Activated T-helper 1 cell treated with Interleukin-2 at 50 U/mL for 16 hours (primary cell): ENCODE measurements at places on chromosomes 7 and 10.

- DNase-seq, result no peak
Measured at GRCh38 chr7:66047426-66047825, 28.2 kb upstream of the ASL start.

DNA sequence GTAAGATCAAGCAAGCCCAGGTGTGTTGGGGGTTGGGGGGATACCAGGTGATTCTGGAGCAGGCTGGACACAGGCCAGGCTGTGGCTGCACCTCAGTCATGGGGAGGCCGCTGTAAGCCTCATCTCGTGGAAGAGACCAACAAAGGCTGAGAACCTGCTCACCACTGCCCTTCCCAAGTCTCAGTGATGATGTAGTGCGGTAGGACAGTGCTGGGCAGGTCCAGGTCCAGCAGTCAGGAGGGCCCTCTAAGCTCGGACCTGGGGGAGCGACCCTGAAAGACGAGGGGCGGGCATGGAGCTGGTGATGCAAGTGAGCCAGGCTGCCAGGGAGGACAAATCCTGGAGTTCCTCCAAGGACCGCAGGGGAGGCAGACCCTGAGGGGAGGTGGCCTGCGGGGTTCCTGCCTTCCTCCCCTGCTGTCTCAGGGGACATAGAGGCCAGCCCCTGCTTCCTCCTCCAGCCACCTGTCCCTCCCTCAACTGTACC is 3.3 kb upstream of the PWWP2B start:
- DNase-seq, result no peak

GRCh38 chr7:113179313-113179712 is 61.0 kb upstream of the SMIM30 start:
- DNase-seq, result no peak

- no peak for DNase-seq
Measured at GRCh38 chr7:97019710-97020225, 4.9 kb downstream of the DLX5 start.

GRCh38 chr7:73716318-73716890 is 3.1 kb downstream of the STX1A start:
- no peak for DNase-seq

DNA sequence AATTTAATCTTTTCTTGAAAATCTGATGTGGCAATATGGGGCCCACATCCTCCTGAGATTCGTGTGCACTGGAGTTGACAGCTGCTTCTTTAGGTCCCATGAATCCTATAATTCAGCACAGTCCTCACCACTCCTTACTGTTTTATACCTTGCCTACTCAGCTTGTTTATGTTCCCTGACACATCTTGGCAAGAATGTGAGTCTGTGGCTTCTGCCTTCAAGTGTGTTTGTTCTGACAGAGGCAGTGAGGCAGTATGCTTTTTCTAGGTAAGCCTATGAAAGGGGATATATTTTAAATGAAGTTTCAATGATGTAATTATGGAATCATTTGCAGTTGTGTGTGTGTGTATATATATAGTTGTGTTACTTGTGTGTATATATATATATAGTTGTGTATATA is 106.4 kb downstream of the AMPH start:
- no peak for DNase-seq

GRCh38 chr10:51447119-51447518 is 252.3 kb downstream of the CSTF2T start:
- DNase-seq, result no peak

- no peak for DNase-seq
Measured at GRCh38 chr10:17219024-17219423, 9.0 kb upstream of the VIM start.

- no peak for DNase-seq
Measured at GRCh38 chr7:126462405-126462804, 790.3 kb downstream of the GRM8 start.

- DNase-seq, result no peak
Measured at GRCh38 chr10:88076027-88076880, 212.8 kb downstream of the PTEN start.

DNA sequence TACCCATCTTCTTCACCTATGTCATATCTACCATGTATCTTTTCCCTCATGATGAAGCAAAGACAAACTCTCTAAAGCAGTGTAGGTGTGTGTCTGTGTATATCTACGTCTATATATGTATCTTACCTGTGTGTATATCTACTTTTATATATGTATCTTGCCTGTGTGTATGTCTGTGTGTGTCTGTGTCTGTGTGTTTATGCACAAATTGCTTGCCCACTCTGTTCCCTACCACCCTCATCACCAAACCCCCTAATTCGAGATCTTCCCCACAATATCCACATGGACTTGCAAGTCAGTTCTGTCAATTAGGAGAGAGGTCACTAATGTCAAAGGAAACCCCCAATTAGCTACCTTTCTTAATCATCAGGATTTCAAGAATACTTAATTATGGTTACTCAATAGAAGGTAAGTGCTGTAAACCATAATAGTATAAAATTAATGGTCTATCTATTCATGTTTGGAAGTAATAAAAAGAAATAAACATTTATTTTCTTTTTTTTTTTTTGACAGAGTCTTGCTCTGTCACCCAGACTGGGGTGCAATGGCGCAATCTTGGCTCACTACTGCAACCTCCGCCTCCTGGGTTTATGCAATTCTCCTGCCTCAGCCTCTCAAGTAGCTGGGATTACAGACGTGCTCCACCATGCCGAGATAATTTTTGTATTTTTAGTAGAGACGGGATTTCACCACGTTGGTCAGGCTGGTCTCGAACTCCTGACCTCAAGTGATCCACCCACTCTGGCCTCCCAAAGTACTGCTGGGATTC is 43.6 kb downstream of the ANKRD61 start:
- DNase-seq, result no peak

DNA sequence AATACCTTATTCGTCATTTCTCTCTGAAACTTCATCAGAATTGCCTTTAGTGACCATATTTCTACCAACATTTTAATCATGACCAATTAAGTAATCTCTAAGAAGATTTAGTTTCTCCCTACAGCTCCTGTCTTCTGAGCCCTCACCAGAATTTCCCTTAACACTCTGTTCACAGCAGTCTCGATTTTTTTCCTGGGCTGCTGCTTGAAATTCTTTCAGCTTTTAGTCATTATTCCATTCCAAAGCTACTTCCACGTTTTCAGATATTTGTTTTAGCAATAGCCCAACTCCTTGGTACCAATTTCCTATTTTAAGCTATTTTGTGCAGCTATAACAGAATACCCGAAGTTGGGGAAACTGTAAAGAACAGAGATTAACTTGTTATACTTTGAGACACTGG is 192.4 kb upstream of the DKK1 start:
- DNase-seq, result no peak

DNA sequence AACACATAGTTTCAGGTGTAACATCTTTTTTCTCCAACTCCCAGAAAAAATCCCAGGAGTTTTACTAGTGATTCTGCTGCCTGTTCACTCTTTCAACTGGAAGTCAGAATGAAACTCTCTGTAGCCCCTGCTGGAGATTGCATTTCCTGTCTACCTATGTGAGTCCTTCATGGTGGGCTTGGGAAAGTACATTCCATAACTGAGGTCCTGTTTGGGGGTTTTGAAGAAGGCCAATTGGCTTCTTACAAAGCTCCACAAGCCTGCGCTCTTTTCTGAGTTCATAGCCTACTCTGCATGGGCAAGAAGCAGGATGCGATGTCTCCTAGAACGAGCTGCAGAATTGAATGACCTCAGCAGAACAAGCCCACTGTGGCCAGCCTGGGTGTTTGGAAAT is 86.7 kb downstream of the LYZL2 start:
- DNase-seq, result no peak

- no peak for DNase-seq
Measured at GRCh38 chr10:20274571-20274970, 458.3 kb downstream of the PLXDC2 start.

DNA sequence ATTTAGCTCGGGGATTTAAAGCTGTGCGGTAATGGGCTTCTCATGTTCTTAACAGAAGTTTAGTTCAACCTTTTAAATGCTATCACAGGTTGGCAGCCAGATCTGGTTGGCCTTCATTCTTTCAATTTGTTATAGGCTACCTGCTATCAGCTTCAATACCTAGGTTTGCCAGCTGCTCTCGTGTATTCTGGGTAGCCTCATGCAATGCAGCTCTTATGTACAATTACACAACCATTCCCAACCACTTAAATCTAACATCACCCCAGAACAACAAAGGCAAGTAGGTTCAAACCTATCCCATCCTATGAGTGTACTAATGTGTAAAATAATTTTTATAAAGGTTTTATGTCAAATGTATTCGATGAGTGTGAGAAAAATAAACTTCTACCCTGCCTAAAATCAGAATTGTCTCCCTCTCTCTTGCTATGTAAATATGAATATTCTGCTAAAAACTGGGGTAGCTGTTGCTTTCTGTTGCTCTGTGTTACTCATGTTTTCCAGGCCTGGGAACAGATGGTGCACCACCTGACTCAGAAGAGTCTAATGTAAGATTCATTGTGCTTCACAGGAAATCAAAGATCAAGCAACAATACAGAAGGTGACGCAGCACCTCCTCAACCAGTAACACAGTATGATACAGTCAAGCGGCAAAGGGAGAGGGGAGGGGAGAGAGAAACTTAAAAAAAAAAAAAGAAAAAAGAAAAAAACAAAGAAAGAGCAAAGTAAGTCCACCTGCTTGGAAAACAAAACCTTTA is 188.6 kb downstream of the ETV1 start:
- no peak for DNase-seq

DNA sequence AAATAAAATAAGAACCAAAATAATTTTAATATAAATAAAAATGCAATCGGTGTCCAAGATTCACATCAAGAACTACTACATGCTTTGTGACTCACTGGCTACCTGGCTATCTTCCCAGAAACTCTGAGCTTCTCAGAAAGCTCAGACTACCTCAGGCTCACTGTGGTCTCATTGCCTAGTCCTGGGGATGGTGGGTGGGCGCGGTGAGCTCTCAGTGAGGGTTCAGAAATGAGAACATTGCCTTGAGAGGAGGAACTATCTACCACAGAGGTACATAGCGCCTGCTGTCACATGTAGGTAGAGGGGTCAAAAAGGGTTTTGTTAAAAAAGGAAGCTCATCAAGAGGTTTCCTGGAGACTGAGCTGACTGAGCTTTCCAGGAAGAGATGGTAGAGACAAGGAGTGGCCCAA is 108.0 kb downstream of the WDFY4 start:
- DNase-seq, result no peak

DNA sequence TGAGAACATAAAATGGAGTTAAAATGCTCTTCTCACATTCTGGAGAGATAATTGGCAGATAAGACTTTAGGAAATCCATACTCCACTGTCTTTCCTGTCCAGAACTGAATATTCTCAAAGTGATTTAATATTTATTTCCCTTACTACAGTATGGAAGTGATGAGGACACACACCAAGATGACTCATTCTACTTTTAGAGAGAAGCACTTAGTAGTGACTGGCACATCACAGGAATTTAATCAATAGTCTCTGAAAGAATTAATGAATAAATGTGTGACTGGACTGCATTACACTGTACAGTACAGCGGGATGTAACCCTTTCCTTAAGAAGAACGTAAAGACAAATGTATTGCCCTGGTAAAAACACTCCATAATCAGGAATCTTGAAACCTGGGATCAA is 116.7 kb downstream of the SEMA3E start:
- DNase-seq, result no peak

- no peak for DNase-seq
Measured at GRCh38 chr7:155759740-155760430, 52.4 kb downstream of the SHH start.

DNA sequence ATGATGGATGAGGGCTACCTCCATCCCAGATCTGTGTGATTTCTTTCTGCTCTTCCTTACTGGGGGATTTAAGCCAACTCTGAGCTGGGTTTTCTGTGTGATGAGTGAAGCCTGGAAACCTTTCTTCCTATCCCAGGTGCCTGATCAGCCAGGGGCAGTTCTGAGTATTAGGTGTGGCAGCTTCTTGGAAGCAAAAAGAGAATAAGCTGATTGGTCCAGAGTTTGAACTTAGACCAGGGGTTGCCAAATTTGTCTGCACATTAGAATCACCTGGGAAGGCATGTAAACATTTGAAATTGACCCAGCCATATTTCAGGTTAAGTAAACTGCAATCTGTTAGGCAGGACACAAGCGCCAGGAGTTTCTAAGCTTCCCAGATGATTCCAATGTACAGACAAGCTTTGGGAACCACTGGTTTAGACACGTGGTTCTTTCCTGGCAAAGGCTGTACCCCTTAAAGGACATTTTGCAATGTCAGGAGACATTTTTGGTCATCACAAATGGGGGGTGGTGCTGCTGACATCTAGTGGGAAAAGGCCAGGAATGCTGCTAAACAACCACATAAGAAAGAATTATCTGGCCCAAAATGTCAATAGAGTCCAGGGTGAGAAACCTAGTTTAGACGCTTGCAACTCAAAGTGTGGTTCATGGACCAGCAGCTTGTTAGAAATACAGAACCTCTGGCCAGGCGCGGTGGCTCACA is 160.5 kb upstream of the GHITM start:
- no peak for DNase-seq

GRCh38 chr10:48237259-48238250 is 36.9 kb downstream of the FRMPD2 start:
- DNase-seq, result no peak

DNA sequence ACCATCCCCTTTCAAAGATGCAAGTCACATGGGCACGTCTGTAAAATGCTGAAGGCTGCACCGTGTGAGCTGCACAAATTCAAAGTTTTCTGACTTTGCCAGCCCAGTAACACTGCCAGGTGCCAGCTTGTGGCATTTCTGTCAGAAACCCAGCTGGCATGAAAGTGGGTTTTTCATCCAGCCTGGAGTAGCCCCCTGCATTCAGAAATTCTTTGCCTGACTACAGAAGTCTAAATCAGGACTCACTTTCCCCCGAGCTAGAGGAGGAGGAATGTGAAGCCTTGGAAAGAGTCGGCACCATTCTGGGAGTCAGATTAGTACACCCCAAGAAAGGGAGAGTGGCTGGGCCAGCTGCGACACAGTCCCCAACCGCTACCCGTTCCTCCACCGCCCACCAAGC is 56.7 kb upstream of the EN2 start:
- DNase-seq, result no peak

GRCh38 chr7:6556196-6556595 is 4.9 kb upstream of the GRID2IP start:
- DNase-seq, result no peak

GRCh38 chr7:20581956-20582355 is 33.5 kb upstream of the ABCB5 start:
- no peak for DNase-seq

- no peak for DNase-seq
Measured at GRCh38 chr7:40530292-40530691, 395.5 kb downstream of the SUGCT start.

DNA sequence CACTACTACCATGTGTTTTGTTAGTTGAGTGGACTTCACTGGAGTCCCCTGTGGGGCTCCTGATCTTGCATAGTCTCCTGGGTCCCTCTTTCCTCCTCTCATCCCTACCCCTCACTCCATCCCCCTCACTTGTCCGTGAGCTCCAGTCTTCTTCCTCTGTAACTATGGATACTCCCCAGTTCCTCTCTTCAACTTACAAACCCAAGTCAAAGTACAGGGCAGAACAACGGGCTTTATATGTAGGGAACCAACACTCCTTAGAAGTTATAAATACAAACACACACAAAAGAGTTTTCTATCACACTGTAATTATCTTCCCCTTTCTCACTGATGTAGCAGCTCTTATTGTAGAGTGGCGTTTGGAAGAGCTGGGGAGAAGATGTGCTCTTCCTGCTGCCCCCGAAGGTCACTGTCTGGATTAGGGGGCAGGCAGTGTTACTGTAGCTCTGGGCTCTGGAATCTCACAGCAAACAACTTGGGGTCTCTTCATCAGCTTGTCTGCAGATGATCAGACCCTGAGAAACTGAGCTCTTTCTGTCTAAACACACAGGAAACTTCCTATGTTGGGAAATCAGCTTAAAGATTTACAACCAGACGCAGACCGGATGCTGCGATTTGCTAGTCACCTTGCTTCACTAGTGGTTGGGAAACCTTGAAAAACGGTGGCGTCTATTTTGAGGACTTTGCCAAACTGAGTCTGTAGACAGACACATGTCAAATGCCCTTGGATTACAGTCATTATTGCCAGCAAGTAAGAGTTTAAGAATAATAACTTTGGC is 13.6 kb downstream of the SNX10 start:
- DNase-seq, result no peak
